ENCODE measurements at places on chromosomes 6 and 20.
A peak's percentile ranks its signal among the peaks of the same experiment; 100 is the strongest.

GRCh38 chr20:48897305-48898010 is 24.1 kb upstream of the ARFGEF2 start:
- no peak for DNase-seq

GRCh38 chr20:51108638-51109363 is 85.9 kb upstream of the KCNG1 start:
- DNase-seq, result no peak

GRCh38 chr20:23641936-23642751 is 4.4 kb upstream of the CST3 start:
- DNase-seq, result no peak

GRCh38 chr20:54622333-54623295 is 147.2 kb downstream of the DOK5 start:
- no peak for DNase-seq

DNA sequence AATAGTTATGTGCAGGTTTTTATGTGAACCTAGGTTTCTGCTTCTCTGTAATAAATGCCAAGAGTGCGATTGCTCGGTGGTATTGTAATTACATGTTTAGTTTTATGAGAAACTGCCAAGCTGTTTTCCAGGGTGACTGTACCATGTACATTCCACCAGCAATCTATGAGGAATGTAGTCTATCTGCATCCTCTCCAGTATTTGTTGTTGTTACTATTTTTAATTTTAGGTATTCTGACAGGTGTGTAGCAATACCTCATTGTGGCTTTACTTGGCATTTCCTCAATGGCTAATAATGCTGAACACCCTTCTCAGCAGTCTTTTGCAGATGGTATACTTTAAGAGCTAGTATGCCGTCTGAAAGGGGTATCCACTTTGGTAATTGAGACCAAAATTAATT is 142.1 kb downstream of the BMP2 start:
- no peak for DNase-seq

GRCh38 chr20:3697588-3698305 is 14.7 kb downstream of the SIGLEC1 start:
- DNase-seq, result no peak

- DNase-seq, result no peak
Measured at GRCh38 chr6:121430514-121431460, 4.7 kb upstream of the GJA1 start.

- no peak for DNase-seq
Measured at GRCh38 chr6:38225766-38226165, 406.2 kb downstream of the ZFAND3 start.

DNA sequence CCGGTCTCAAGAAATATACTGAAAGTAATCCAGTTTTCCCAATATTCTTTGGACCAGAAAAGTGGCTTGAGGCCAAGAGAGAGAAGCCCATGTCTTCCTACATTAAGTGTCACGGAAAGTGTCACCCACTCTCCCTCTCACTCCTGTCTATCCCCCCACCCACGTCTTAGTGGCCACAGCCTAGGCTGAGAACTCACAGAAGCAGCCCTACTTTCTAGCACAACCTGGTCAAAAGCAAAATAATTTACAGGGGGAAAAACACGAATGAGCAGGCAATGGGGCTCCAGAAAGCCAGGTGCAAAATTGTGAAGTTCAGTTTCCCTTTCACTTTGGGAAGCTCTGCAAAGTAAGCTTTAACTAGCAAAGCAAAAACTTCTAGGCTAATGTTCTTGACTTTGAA is 118.0 kb downstream of the OPRM1 start:
- peak; percentile 25 for DNase-seq

DNA sequence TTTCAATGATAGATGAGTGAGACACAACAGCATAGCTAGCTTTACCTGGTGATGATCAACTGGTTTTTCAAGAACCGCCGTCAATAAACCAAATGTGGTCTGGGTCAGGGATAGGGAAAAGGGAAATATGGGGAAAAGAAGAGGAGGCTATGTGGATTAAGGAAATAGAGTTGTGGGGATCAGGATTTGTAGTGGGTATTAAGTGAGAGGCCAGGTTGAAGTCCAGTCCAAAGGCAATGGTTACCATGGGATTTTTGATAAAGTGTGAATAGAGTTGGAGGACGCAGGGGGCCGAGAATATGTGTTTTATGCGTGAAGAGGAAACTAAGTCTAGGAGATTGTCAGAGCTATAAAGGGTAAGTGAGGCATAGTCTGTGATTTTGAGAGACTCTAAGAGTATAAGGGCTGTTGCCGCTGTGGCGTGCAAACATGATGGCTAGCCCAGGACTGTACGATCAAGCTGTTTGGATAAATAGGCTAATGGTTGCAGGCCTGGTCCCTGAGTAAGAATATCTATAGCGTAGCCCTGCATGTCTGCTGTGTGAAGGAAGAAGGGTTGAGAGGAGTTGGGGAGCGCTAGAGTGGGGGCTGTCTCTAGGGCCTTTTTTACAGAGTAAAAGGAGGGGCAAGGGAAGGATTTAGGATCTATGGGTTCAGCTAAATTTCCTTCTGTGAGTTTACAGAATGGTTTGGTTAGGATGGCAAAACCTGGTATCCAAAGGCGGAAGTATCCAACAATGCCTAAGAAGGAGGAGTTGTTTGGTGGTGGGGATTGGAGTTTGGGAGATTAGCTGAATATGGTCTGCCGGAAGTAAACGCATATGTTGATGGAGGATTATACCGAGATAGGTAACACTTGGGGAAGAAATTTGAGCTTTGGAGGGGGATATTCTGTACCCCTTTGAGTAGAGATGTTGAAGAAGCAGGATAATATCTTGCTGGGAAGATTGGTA is 749.7 kb upstream of the ADGRB3 start:
- DNase-seq, result no peak

GRCh38 chr20:59735917-59736316 is 131.6 kb downstream of the PHACTR3 start:
- no peak for DNase-seq

- no peak for DNase-seq
Measured at GRCh38 chr6:10351791-10352190, 63.1 kb downstream of the TFAP2A start.

GRCh38 chr6:136318676-136319075 is 29.0 kb upstream of the BCLAF1 start:
- no peak for DNase-seq

DNA sequence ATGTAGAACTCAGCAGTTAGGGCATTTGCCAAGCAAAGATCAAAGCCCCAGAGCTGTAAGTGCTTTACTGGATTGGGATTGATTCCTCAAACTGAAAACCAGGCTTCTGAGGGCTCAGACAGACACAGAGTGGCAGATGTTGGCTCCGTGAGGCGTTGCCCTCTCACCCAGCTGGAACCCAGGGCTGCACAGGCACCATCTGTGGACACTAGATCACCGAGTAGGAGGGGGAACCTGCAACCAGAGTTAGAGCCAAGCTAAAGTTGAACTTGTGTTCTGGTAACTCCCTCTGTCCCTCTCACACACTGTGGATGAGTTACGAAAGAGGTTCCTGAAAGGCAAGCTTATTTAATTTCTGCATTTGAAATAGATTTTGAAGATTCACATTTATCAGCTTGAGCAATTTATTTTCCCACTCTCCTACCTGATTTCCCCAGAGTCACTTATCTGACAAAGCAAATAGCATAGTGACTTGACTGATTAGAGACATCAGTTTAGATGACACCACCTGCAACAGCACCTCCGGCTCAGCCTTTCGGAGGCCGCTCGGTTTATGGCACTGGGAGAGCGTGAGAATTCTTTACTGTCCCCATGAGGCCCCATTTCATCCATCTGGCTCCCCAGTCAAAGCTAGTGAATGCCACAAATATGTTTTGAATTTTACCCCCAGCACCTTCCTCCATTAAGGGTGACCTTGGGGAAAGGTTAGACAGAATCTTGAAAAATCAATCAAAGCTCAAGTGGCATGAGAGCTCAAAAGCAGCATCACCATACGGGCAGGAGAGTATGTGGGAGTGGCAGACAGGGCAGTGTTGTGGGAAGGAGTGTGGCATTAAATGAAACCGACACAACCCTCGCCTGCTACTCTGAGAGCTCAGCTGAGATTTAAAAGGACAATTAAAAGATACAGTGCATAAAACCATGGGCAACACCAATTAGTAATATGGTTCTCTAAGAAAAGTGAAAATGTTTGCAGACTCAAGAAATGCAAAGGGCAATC is 48.5 kb downstream of the RPF2 start:
- DNase-seq, result no peak

DNA sequence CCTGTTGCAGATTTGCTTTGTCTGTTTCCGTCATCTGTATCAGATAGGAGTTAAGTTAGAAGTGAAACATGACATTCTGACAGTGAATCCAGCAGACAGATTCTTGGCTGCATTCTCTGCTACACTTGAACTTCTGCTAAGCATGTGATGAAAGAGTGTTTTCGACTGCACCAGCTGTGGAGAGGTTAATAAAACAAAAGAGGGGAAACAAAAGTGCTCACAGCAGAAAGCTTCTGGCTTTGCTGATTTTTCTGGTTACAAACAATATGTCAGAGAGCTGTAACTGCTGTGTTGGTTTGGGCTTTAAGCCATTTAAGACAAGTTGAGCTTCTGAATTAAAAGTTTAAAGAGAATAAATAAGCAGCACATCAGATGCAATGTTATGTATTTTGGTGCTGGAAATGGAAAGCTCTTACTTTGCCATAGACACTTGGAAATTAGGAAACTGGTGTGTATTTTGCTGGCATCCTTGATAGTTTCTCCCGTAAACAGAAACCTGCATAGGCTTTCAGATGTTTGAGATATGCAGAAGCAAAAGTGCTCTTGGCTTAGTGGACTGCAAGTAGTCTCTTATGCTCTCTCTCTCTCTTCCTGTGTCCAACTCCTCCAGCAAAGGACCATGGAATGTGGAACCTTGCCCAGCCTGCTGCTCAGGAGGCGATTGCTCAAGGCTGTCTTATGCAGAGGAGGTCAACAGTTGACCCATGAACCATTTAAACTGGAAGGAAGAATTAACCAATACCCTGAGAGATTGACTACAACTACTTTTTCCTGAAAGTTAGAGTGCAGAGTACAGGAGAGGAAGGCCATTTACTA is 104.9 kb downstream of the RPS12 start:
- no peak for DNase-seq

GRCh38 chr20:10921491-10922010 is 247.8 kb upstream of the JAG1 start:
- no peak for DNase-seq

DNA sequence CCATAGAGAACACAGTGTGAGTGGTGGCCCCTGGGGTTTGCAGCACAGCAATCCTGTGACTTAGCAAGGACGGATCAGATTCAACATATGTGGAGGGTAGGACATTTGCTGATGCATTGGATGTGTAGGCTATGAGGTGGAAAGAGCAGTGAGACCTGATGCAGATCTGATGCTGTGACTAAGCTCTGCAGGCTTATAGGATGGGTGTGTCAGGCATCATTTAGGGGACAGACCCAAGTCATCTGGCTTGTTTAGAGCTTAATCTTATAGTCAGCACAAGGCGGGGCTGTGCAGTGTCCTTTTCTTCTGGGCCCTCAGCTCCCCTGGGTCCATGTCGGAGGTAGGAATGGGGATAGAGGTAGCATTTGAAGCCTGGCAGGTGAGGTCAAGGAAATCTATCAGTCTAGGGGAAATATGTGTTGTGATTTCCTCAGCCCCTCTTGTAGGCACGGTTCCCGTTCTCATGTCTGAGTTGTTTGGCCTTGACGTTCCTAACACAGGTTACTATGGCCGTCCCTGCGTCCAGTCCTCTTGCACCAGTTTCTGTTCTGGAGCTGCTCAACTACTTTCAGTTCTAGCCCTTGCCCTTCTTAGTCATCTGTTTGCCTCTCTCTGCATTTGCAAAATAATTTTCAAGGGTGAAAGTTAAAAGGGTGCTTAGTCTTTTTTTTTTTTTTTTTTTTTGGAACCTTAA is 15.6 kb upstream of the MAPRE1 start:
- no peak for DNase-seq

DNA sequence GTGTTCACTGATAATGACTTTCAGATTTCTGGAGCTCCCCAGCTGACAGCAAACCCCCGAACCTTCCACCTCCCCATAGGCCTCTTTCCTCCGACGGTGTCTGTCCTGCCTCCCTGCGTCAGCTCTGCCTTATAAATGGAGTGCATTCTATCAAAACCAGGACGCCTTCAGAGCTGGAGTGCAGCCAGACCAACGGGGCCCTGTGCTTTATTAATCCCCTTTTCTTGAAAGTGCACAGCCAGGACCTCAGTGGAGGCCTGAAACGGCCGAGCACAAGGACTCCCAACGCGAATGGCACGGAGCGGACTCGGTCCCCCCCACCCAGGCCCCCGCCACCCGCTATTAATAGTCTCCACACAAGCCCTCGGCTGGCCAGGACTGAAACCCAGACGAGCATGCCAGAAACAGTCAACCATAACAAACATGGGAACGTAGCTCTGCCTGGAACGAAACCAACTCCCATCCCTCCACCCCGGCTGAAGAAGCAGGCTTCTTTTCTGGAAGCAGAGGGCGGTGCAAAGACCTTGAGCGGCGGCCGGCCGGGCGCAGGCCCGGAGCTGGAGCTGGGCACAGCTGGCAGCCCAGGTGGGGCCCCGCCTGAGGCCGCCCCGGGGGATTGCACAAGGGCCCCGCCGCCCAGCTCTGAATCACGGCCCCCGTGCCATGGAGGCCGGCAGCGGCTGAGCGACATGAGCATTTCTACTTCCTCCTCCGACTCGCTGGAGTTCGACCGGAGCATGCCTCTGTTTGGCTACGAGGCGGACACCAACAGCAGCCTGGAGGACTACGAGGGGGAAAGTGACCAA is 42.3 kb upstream of the NAA20 start:
- DNase-seq, result no peak

DNA sequence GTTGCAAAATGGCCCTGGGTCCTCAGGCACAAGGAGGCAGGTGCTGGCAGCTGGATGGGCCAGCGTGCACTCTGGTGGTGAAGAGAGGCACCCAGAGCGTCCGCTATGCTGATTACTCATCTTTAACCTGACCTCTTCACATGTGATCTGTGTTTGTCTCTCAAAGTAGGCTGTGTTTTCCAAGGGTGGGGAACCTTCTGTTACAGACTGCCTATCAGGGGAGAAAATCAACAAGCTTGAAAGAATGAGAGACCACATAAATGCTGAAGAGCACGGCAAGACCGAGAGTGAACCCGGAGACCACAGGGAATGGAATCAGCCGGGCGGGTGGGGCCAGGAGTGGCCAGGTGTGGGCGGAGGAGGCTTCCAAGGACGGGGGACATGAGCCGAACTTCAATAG is 16.2 kb downstream of the BNIP5 start:
- DNase-seq, result no peak
